ENCODE measurements at places on chromosomes 1 and 21.

GRCh38 chr1:81689531-81689941 is 111.2 kb upstream of the ADGRL2 start:
- no peak for DNase-seq

- no peak for DNase-seq
These were observed 39.3 kb upstream of the ERRFI1 start for GRCh38 chr1:8065369-8065768.

- no peak for DNase-seq
These were observed 3.6 kb upstream of the NFIA start for GRCh38 chr1:61078618-61079295.

DNA sequence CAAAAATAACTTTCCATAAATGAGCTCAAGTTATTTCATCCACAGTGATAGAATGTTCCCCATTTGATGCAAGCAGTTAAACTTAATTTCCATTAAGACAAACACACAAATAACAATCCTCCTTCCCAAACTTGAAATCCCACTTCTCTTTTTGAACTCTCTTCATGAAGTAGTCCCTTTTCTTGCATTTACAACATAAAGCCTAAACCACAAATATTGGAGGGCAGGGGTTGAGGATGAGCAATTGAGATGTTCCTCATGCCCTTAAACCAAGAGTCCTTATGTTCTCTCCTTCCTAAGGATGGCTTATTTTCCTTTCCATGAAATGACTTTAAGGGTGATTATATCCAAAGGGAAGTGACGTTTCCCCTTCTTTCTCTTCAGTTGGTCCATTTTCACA is 228.8 kb downstream of the DISC1 start:
- no peak for DNase-seq

GRCh38 chr1:241542199-241542907 is 10.2 kb downstream of the KMO start:
- DNase-seq = no peak

DNA sequence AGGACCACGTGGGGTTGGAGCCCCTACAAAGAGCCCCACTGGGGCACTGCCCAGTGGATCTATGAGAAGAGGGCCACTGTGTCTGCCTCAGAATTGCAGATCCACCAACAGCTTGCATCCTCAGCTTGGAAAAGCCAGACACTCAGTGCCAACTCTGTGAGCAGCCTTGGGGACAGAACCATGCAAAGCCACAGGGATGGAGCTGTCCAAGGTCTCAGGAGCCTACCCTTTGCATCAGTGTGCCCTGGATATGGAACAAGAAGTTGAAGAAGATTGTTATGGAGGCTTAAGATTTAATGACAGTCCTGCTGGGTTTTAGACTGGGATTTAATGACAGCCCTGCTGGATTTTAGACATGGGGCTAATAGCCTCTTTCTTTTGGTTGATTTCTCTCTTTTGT is 1670.9 kb downstream of the PLA2G4A start:
- no peak for DNase-seq

- DNase-seq = no peak
These were observed 5.7 kb downstream of the GSTM5 start for GRCh38 chr1:109717729-109718128.

DNA sequence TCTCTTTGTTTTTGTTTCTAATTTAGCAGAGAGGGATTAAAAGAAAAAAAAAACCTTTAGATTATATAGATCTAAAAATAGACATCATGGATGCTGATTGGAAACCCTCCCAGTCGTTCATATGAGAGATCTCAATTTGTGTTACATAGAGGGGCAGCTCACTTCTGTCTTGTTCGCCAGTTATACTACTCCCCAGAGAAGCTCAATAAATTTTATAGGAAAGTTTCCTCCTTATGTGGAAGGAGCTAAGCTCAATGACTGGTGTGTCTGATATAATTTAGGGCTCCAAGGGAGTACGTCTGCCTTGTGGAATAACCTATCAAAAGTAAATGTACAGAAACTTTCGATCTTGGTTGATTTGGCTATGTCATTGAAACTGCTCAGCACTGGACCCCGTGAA is 117.6 kb downstream of the PEX14 start:
- no peak for DNase-seq

- DNase-seq = no peak
These were observed 2.9 kb upstream of the RHEX start for GRCh38 chr1:206049919-206050600.

DNA sequence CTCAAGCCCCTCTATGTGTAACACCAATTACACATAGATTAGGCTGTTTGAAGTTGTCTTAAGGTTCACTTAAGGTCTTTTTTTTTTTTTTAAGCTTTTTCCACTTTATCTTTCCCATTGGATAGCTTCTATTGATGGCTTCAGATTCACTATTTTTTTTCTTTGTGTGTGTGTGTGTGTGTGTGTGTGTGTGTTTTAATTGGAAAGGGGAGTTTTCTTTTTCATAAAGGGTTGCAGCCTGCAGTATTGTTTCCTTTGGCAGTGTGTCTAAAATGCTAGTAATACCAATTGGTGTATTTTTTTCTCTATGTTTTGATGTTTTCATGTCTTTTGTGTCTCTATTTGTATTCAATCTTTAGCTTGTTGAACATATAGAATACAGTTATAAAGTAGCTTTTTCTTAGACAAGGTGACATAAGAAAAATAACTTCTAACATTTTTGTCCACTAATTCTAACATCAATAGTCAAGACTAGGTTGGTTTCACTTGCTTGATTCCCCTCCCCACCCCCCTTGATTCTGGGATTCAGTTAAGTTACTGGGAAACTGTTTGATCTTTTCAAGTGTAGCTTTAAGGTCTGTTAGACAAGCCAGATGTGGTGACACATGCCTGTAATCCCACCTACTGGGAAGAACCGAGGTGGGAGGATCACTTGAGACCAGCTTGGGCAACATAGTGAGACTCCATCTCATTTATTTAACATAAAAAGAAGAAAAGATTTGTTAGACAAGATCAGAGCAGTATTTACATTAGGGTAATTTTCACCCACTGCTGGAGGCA is 21.4 kb downstream of the PRRC2C start:
- DNase-seq = no peak

GRCh38 chr1:175232335-175232734 is 39.8 kb upstream of the KIAA0040 start:
- no peak for DNase-seq

DNA sequence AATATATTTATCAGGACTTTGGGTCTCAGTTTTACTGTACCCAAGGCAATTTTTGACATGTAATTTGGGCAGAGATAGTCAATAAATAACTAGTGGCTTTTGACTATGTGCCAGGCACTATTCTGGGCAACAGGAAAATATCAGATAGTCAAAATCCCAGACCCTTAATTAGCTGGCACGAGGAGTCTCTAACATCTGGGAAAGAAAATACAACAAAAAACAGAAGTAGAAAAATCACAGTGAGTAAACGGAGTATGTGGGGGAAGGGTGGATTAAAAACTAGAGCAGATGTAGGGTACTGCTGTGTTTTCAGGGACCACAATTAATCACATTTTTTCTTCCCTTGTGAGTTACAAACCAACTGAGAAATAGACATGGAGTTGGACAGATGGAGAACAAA is 217.8 kb downstream of the NCAM2 start:
- no peak for DNase-seq

DNA sequence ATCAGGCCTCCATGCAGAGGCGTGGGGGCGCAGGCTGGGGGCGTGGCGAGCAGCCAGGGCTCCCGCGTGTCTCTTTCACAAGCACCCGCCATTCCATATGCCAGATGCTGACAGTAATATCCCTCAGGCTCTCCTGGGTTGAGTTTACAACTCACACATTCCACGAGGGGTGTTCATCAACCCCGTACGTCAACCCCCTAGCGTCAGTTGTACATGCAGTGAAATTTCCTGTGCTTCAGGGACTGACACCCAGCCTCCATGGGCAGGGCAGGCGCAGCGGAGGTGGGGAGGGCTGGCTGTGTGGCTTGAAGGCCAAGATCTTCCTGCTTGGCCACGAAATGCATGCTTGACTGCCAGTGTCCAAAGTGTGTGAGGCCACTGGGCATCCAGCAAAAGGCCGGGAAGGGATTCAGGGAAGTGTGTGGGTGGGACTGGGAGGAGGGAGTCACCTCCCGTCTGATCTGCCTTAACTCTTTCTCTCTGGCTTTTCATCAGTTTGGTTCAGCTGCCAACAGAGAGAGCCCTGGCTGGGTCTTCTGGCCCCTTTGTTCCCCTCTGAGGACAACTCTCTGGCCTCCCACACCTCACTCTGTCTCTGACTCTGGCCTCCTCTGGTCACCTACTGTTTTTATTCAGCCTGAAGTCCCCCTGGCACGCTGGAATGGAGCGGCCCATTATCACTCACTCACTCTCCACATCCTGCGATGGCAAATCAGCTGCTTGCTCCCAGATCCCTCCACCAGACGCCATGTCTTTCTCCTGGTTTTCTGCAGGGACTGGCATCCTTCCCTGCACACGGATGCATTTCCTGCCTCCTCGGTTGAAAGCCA is 33.8 kb downstream of the CLIC6 start:
- DNase-seq = no peak

- DNase-seq = no peak
These were observed 207.7 kb downstream of the LYPLAL1 start for GRCh38 chr1:219381396-219381795.

- DNase-seq = no peak
These were observed 61.8 kb downstream of the HIVEP3 start for GRCh38 chr1:41856944-41857285.

- DNase-seq = no peak
These were observed 6.2 kb downstream of the C1orf210 start for GRCh38 chr1:43279161-43279560.

- no peak for DNase-seq
These were observed 60.1 kb downstream of the KIAA0040 start for GRCh38 chr1:175132436-175132835.

DNA sequence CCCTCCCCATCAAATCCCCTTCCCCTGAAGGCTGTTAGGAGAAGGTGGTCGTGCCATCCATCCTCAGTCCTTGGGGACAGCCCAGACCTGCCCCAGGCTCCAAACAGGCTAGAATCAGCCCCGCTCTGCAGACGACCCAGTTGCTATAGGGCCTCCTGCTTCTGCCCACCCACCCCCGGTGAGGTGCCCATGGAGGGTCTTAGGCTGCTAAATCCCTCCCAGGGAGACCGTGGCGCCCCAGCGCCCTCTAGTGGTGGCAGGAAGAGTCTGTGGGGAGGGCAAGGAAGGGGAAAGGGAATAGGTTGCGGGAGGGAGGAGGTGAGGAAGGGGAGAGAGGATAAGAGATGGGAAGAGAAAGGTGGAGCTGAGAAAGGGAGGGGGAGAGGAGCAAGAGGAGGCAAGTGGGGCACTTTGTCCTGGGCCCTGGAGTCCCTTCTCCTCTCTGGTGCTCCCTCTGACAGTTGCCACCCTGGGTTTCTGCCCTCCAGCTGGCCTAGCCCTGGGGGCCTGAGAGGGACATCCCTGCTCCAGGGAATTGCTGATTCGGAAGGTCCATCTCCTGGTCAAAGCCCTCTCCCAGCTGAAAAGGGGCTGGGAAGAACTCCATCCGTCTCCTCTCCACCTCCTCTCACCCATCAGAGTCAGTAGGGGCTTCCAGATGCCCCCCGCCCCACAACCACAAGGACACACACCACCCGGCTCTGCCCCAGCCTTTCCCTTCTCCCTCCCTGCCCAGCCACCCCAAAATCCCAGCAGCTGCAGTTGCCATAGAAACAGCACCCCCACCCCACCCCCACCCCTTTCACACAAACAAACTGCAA is 55.4 kb downstream of the CAMK2N1 start:
- DNase-seq = peak; percentile 19

- DNase-seq = no peak
These were observed 289.7 kb downstream of the TM2D1 start for GRCh38 chr1:61435226-61435625.

DNA sequence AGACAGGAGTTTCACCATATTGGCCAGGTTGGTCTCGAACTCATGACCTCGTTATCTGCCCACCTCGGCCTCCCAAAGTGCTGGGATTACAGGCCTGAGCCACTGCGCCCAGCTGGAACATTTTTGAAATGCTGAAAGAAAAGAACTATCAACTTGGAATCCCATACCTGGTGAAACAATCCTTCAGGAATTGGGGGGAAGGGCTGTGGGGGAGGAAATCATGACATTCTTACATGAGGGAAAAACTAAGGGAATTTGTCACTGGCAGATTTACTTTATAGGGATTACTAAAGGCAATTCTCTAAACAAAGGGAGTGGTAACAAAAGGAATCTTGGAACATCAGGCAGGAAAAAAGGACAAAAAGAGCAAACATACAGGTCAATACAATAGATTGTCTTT is 25.8 kb downstream of the NDUFS5 start:
- no peak for DNase-seq

DNA sequence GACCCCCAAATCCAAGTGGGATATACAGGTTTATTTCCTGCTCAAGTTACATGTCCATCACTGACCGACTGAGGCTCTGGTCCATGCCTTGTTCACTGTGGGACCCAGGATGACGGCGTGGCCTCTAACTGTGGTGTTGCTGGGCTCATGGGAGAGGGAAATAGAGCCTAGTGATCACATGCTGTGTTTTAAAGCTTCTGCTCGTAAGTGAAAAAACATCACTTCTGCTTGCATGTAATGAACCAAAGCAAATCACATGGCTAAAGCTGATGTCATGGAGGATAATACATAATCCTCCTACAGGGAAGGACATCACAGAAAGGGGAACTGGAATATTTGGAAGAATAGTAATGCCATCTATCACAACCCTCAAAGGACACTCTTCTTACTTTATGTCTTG is 107.6 kb downstream of the FASLG start:
- no peak for DNase-seq

- no peak for DNase-seq
These were observed 72.9 kb upstream of the SELENON start for GRCh38 chr1:25727088-25727487.

DNA sequence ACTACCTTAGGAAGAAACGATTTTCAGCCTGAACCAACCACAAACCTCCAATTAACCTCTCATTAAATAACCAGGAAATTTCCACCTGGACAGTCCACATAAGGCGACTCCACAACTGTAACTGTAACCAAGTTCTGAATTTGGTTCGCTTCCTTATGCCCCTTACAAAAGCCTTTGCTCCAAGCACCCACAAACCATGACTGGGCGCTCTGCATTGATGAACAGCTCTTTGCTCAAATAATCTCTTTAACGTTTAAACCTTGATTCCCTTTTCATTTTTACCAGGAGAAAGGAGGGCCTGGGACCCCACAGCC is 38.2 kb upstream of the ZNF124 start:
- DNase-seq = no peak

DNA sequence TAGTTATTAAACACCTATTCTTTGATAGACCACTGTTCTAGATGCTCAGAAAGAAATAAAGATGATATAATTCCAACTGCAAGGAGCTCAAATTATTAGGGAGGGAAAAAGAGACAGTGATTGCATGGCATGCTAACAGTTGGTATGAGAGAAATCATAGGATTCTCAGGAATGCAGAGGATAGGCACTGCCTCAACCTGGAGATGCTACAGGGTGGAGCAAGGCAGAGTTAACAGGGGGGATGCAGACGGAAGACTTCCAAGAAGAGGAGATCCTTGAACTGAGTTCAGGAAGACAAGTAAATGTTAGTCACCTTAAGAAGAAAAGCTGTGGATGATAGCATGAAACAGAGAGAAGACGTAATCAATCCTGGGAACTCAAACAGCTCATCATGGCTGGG is 123.7 kb downstream of the DAB1 start:
- no peak for DNase-seq

- DNase-seq = no peak
These were observed 441 bp downstream of the YARS1 start for GRCh38 chr1:32816676-32817158.

All from activated CD4-positive, alpha-beta T cell treated with anti-CD3 and anti-CD28 coated beads for 4 hours (primary cell).